ENCODE measurements at places on chromosomes 7 and 10.

- no peak for DNase-seq
These were observed 155.1 kb downstream of the LYZL1 start for GRCh38 chr10:29443745-29444523.

DNA sequence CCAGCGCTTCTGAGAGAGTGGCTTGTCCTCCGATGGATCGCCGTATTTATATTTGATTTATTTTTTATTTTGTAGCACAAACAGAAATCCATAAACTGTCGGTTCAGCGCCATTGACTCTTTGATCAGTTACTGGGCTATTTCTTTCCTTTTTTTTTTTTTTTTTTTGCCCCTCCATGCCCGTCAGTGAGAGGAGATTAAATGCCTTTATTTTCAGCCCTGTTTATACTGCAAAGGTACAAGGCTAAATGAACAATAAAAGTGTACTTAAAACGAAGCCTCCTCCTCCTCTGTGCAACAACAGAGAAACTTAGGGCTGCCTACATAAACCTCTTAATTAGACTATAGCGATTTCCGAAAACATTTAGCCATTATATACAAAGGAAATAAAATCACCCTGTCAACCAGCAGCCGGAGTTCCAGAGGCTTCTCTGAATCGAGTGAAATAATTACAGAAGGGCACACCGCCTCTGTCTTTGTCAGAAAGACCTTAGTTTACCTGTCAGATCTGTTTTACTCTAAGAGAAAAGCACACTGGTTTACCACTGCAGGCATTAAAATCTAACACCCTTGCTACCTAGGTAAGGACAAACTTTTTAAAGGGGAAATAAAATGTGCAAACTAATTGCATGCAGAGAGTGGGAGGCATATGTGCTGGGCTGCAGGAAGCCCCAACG, 3.5 kb downstream of the EBF3 start:
- no peak for DNase-seq

- DNase-seq = no peak
These were observed 876 bp downstream of the GNAI1 start for GRCh38 chr7:80135309-80136104.

- no peak for DNase-seq
These were observed 111.6 kb upstream of the TBX20 start for GRCh38 chr7:35365523-35365922.

- DNase-seq = no peak
These were observed 123.1 kb upstream of the MACROH2A2 start for GRCh38 chr10:69929575-69929974.

GRCh38 chr7:27064661-27065060, 31.1 kb downstream of the HOXA1 start:
- no peak for DNase-seq

- no peak for DNase-seq
These were observed 15.1 kb upstream of the LAT2 start for GRCh38 chr7:74194686-74195085.

GRCh38 chr10:28075424-28075823, 76.5 kb upstream of the ODAD2 start:
- no peak for DNase-seq

All from CD4-positive, alpha-beta T cell treated with Interleukin-12 subunit alpha and Interleukin-12 subunit beta, for 1 hour (primary cell).